ENCODE measurements at places on chromosomes 5 and 9.
A peak's percentile ranks its signal among the peaks of the same experiment; 100 is the strongest.

DNA sequence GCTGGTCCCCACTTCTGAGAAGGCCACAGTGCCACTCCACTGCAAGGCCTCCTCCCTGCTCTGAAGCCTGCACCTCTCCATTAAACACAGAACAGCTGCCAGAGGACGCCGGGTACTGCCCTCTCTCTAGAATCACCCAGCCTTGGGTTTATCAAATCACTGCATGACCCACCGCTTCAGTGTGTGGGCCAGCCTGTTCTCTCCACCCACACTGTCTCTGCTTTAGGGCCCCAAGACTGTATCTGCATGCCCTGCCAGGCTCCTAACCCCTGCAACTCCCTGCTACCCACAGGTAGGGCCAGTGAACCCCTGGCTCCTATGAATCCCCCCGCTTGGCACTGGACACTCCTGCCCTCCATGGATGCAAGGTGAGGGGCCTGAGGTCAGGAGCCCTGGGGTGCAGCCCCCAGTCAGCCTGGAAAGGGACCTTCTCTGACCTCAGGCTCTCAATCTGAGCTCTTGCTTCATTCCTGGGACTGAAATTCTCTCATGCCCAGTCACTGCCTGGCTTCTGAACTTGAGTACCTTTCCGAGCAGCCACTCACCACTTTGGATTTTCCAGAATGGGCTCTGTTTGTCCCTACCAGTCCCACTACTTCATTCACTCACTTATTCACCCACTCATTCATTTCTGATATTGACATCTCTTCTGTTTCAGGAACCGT lies 206.3 kb downstream of the GABBR2 start:
- peak; percentile 78 for DNase-seq

DNA sequence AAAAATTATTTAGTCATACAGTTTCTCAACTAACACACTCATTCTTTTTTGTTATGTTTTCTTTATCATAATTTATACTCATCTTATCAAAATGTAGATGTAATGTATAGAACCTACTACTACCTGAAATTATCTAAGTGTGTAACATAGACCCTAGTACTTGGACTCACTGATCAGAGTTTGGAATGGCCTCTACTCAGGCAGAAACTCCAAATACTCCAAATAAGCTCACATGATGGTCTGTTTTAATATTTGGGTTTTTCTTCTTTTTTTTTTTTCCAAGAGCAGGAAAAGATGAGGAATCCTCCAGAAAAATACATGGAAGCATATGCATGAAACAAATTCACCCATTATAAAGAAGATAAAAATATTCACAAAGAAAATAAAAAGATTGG lies 126.3 kb downstream of the PDE4D start:
- no peak for DNase-seq

DNA sequence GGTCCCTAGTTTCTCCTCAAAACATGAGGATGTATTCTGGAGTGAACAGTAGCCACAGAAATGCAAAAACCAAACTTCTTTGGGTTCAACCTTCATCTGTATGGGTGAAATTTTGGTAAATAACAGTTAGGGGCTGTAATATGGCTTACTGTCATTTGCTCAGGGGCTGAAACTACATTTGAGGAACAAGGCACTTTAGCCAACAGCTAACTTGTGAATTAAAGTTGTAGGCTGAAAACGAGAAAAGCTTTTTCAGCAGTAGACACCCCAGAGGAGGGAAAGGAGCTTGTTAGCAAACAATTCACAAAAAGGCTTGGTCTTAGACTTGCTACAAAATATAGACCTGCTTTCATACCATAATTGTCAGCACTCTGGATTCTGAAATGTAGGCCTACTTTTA lies 6.6 kb downstream of the TMEM171 start:
- no peak for DNase-seq

GRCh38 chr5:155729684-155730059 lies 597.3 kb upstream of the SGCD start:
- DNase-seq, result no peak

- DNase-seq, result peak; percentile 36
Measured at GRCh38 chr5:8633696-8634095, 764.7 kb downstream of the MTRR start.

GRCh38 chr9:18768951-18769622 lies 263.9 kb downstream of the SAXO1 start:
- DNase-seq, result no peak

DNA sequence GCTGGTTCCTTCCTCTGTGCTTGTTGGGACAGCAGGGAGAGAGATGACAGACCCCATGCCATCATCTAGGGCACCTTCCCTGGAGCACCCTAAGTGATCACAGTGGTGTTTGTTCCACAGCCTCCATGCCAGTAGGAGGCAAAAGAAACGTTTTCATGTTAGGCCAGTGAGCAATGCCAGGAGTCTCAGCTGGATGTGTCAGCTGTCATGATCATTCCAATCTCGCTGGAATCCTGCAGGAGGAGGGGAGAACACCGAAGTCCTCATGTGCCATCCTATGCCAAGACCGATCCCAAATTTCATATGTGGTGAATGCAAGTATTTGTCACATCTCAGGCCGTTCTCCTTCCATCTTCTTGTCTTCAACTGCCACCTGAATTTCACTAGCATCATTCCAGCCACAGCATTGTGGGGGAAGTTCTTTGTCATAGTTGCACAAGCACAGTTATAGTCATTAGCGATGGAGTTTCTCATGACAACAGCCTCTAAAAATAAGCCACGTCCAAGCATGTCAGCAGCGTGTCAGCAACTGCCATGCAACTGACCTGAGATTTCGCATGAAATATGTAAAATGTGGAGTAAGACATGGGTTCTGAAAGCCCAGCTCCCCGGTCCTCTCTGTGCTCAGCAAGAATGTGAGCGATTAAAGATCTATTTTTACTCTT lies 97.2 kb upstream of the DNAH5 start:
- no peak for DNase-seq

GRCh38 chr9:112380102-112380824 lies at the start of gene HSDL2:
TSS of gene HSDL2 (plus strand) at chr9:112380108. CDS start at chr9:112380164, 56 bp downstream.
- peak; percentile 64 for DNase-seq

- DNase-seq, result peak; percentile 44
Measured at GRCh38 chr9:88949961-88950340, 41.3 kb upstream of the S1PR3 start.

GRCh38 chr5:94212476-94212875 lies 405.9 kb downstream of the KIAA0825 start:
- no peak for DNase-seq

- DNase-seq, result no peak
Measured at GRCh38 chr9:27131731-27132130, 22.7 kb downstream of the TEK start.

DNA sequence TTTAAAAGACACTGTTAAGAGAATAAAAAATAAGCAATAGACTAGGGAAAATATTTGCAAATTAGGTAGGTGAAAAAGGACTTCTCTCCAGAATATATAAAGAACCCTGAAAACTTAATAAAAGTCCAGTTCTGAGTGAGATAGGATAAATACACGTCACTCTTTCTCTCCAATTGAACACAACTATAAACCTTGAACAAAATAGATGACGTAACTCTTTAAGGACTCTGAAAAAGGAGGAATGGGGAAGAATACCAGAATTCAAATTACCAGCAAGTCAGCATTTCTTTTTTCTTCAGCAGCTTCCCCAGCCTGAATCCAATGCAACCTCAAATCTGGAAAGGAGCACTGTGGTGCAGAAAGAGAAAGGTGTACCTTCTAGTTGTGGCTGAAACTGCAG lies 6.8 kb upstream of the WDR41 start:
- no peak for DNase-seq

GRCh38 chr5:139394123-139394653 lies 716 bp downstream of the PROB1 start:
- DNase-seq, result peak; percentile 55

- DNase-seq, result no peak
Measured at GRCh38 chr9:17865881-17866280, 287.0 kb downstream of the SH3GL2 start.

GRCh38 chr5:176492431-176492830 lies 44.2 kb downstream of the FAF2 start:
- peak; percentile 35 for DNase-seq

DNA sequence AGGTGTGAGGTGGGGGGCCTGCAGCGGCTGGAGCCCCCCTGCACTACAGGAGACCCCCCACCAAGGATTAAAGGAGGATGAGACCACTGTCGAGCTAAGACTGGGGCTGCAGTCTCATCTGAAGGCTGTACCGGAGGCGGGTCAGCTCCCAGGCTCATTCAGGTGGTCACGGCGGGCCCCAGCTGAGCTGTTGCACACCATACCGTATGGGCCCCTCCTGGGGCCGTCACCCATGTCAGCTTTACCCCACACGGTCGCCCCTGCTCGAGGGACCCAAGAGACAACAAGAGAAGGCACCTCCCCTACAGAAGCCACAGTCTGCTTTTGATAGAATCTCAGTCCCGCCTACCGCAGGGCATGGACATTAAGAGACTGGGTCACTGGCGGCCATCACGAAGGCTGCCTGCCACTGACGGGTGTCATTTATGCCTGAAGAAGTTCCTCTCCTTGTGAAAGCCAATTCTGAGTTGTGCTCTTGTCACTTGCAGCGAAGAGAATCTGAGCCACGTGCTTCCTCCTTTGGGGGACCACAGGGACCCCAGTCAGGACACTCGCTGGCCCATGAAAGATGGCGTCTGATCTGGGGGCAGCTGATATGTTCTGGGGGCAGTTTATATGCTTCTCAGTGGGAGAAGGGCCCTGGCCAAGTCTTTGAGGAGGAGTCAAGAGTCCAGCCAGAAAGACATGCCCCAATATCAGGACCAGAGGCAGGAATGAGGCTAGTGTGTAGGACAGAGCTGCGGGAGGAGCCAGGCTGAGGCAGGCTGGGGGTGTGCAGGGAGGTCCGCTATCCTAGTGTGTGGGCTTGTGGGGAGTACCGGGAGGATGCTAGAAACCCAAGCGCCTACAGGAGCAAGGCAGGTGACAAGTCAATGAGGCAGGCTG lies 102.4 kb downstream of the ZNF354C start:
- no peak for DNase-seq

- DNase-seq, result no peak
Measured at GRCh38 chr9:110958847-110959246, 79.4 kb downstream of the LPAR1 start.

- DNase-seq, result no peak
Measured at GRCh38 chr9:86589273-86589672, 235.1 kb upstream of the TUT7 start.

GRCh38 chr9:129234491-129234890 lies 56.4 kb upstream of the IER5L start:
- no peak for DNase-seq

DNA sequence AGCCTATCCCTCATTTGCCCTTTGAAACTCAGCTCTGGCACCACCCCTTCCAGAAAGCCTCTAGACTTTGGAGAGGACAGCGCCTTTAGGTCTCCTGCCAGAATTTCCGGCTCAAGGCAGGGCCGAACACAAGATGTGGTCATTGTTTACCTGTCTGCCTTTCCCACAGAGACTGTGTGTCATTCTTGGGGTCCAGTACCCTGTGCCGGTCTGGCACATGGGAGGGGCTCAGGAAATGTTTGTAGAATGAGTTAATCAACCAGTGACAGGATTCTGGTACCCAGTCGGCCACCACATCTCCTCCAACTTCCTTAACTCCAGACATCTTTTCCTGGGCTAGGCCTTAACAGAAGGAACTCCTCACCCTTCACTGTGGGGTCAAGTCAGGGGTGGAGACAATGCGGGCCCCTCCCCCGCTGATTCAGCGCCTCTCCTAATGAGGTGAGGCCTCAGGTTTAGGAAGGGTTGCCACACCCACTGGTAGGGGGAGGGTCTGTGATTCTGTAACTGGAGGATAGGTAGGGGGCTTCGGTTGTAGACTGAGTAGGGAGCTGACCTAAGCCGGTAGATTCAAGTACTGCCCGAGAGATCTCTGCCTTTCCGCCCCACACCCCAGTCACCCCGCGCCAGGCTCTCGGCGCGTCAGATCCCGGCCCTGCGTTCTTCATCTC lies 29.3 kb downstream of the PCDH1 start:
- peak; percentile 92 for DNase-seq

DNA sequence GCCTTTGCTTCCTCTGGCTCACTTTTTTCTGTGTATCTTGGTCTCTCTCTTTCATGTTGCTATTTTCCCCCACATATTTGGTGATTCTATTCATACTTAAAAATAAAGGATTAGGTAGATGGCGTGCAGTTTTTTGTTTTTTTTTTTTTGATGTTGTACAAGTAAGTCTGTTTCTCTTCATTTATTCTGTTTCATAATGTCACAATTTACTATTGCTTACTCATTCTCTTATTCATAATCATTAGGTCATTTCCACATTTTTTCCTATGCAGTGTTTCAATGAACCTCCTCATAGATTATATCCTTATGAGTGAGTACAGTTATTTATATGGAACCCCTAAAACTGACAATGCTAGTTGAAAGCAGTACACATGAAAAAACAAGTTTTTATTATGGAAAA lies 136.3 kb downstream of the APBA1 start:
- DNase-seq, result peak; percentile 35

Data from ELR (cell line).